Osteocyte (in vitro differentiated cells): ENCODE measurements at places on chromosomes 1 and 21. TPM values are rescaled to one million over a fixed set of nuclear protein-coding genes. Genes with fewer than 3 reads are reported as not detected.

- no peaks in the 10 kb centered on the region for H3K27me3 ChIP-seq
- H3K36me3 ChIP-seq: peaks cover 6% of the 10 kb centered on the region
- H3K27ac ChIP-seq: no peak overlapping the region
Observed at GRCh38 chr1:24427545-24427862, 11.9 kb downstream of the NIPAL3 start.

GRCh38 chr1:195886000-195886399, 722.2 kb downstream of the KCNT2 start:
- no peak for DNase-seq
- H3K4me3 ChIP-seq: no peak overlapping the region
- no peak overlapping the region for H3K27ac ChIP-seq
- no peaks in the 10 kb centered on the region for H3K36me3 ChIP-seq
- H3K4me1 ChIP-seq: no peaks in the 10 kb centered on the region
- H3K27me3 ChIP-seq: no peaks in the 10 kb centered on the region

- DNase-seq: no peak
- no peaks in the 10 kb centered on the region for H3K36me3 ChIP-seq
- no peak overlapping the region for H3K27ac ChIP-seq
- peaks cover 11% of the 10 kb centered on the region for H3K4me1 ChIP-seq
Observed at GRCh38 chr1:214859647-214860046, 222.9 kb upstream of the KCNK2 start.

DNA sequence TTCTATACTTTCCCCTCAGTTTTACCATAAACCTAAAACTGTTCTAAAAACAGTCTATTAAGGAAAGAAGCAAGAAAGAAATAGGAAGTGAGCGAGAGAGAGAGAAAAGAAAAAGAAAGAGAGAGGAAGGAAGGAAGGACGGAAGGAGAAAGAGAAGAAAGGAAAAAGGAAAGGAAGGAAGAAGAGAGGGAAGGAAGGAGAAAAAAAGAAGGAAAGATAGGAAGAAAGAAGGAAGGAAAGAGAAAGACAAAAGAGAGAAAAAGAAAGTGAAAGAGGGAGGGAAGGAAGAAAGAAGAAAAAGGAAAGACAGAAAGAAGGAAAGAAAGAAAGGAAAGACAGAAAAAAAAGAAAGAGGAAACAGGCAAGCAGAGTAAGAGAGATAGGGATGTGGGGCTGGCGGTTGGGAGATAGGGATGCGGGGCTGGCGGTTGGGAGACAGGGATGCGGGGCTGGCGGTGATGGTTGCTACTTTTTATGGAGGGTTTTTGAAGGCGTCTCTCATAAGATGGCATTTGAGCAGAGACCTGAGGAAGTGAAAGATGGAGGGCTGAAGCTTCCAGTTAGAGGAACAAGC, 70.4 kb upstream of the IRF2BP2 start:
- H3K4me1 ChIP-seq: peaks cover 22% of the 10 kb centered on the region
- H3K27ac ChIP-seq: no peak overlapping the region
- H3K36me3 ChIP-seq: no peaks in the 10 kb centered on the region
- H3K4me3 ChIP-seq: no peak overlapping the region
- DNase-seq: peak; percentile 23

- no peak overlapping the region for H3K4me3 ChIP-seq
- DNase-seq: no peak
- no peak overlapping the region for H3K27ac ChIP-seq
- H3K27me3 ChIP-seq: no peaks in the 10 kb centered on the region
- H3K36me3 ChIP-seq: no peaks in the 10 kb centered on the region
- peaks cover 4% of the 10 kb centered on the region for H3K4me1 ChIP-seq
Observed at GRCh38 chr1:107648071-107648470, 316.9 kb downstream of the VAV3 start.

- H3K4me3 ChIP-seq: no peak overlapping the region
- peaks cover 32% of the 10 kb centered on the region for H3K27me3 ChIP-seq
- no peaks in the 10 kb centered on the region for H3K36me3 ChIP-seq
- no peak for DNase-seq
- H3K4me1 ChIP-seq: no peaks in the 10 kb centered on the region
Observed at GRCh38 chr1:65995336-65995735, 202.6 kb downstream of the PDE4B start.

DNA sequence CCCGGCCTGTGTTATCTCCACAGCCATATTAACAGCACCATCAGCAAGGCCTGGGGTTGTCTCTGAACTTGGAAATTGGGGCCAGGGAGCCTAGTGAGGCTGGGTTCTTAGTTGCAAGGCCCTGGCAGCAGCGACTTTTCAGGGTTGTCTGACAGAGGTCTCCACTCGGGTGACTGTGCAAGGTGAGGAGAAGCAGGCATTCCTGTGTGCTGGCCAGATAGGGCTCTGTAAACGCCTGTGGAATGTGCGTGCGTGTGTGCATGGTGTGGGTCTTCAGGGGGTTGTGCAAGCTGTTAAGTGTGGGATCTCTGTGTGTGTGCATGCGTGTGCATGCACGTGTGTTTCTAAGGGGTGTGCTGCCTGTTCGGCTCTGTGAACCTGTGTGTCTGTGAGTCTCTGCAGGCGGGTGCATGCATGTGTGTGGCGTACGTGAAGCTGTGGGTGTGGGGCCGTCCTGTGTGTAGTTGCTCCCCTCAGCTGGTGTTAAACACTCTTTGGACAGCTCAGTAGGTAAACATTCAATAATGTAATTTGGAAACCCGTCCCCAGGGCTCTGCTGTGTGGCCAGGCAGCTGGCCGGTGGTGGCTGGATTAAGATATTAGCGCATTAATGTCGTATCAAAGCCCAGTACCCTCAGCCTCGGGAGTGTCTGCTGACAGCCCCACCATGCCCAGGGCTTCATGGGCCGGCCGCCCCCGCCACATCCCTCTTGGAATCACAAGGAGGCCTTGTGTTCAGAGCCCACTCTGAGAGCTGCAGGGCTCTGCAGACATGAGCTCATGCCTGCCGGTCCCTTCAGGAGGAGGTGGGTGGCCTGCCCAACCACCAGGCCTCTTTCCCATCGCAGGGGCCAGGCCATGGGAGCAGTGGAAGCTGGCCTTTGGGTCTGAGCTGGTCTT, 189.9 kb downstream of the FOXD2 start:
- H3K27me3 ChIP-seq: peaks cover 17% of the 10 kb centered on the region
- H3K4me3 ChIP-seq: no peak overlapping the region
- H3K36me3 ChIP-seq: no peaks in the 10 kb centered on the region
- H3K27ac ChIP-seq: no peak overlapping the region
- no peaks in the 10 kb centered on the region for H3K4me1 ChIP-seq

- peak overlapping the region; percentile 5 for H3K27ac ChIP-seq
- no peak overlapping the region for H3K4me3 ChIP-seq
- H3K27me3 ChIP-seq: no peaks in the 10 kb centered on the region
- H3K4me1 ChIP-seq: peaks cover 61% of the 10 kb centered on the region
- DNase-seq: no peak
Observed at GRCh38 chr1:202286622-202287097, 55.1 kb downstream of the UBE2T start.

- DNase-seq: no peak
- no peaks in the 10 kb centered on the region for H3K27me3 ChIP-seq
- peaks cover 2% of the 10 kb centered on the region for H3K36me3 ChIP-seq
- peaks cover 11% of the 10 kb centered on the region for H3K4me1 ChIP-seq
- H3K27ac ChIP-seq: no peak overlapping the region
Observed at GRCh38 chr1:116983678-116984077, 17.9 kb upstream of the CD101 start.

- H3K4me1 ChIP-seq: peaks cover 14% of the 10 kb centered on the region
- H3K4me3 ChIP-seq: no peak overlapping the region
- peaks cover 2% of the 10 kb centered on the region for H3K36me3 ChIP-seq
- H3K27me3 ChIP-seq: no peaks in the 10 kb centered on the region
- DNase-seq: no peak
- no peak overlapping the region for H3K27ac ChIP-seq
Observed at GRCh38 chr1:210360852-210361477, 32.3 kb downstream of the HHAT start.

DNA sequence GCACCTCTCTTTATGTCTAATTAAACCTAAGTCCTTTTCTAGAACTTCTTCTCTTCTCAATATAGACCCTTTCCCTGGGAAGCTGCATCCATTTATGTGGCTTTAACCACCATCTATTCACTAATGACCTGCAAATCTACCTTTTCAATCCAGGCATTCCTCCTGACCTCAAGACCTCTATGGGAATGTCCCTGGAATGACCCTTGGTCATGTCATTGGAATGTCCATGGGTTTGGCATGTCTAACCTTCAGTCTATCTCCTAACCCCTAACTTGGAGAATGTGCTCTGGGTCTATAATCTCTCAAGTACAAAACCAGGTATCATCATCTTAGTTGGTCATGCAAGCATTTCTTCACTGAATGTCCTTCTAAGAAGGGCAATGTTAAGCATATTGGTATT, 196.1 kb downstream of the KCNH1 start:
- no peaks in the 10 kb centered on the region for H3K4me1 ChIP-seq
- peaks cover 1% of the 10 kb centered on the region for H3K36me3 ChIP-seq
- no peak for DNase-seq
- H3K4me3 ChIP-seq: no peak overlapping the region
- no peak overlapping the region for H3K27ac ChIP-seq
- H3K27me3 ChIP-seq: no peaks in the 10 kb centered on the region

Gene CFAP74
- total RNA-seq: not detected in 2 replicates

Gene ANGPTL3
- not detected in 2 replicates for total RNA-seq
